ENCODE measurements at places on chromosomes 7 and 10.
A peak's percentile ranks its signal among the peaks of the same experiment; 100 is the strongest.

GRCh38 chr10:114180937-114181336 is 1.8 kb downstream of the TDRD1 start:
- no peak for DNase-seq

- no peak for DNase-seq
These were observed 364.9 kb downstream of the ANKRD30A start for GRCh38 chr10:37490266-37490665.

DNA sequence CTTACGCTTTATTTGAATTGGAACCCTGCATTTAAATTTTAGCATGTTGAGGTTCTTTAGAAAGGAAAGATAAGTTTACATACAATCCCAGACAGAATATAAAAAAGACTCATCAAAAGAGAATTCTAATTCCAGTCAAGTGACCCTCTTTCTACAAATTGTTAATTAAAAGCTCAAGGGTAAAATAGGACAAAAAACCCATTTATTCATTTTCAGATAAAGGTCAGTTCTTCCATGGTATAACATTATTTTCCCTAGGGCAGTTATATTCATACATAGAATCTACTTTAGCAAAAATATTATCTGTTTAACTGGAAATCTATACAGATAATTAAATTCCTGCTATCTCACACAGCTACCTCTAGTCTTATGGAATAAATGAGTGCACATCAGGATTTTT is 137.5 kb upstream of the LAMB4 start:
- no peak for DNase-seq

- no peak for DNase-seq
These were observed 230.8 kb upstream of the FERD3L start for GRCh38 chr7:19375976-19376375.

- no peak for DNase-seq
These were observed 142.2 kb upstream of the TMEM196 start for GRCh38 chr7:19915596-19915995.

GRCh38 chr7:129017933-129018538 is 36.9 kb downstream of the TNPO3 start:
- DNase-seq, result no peak

DNA sequence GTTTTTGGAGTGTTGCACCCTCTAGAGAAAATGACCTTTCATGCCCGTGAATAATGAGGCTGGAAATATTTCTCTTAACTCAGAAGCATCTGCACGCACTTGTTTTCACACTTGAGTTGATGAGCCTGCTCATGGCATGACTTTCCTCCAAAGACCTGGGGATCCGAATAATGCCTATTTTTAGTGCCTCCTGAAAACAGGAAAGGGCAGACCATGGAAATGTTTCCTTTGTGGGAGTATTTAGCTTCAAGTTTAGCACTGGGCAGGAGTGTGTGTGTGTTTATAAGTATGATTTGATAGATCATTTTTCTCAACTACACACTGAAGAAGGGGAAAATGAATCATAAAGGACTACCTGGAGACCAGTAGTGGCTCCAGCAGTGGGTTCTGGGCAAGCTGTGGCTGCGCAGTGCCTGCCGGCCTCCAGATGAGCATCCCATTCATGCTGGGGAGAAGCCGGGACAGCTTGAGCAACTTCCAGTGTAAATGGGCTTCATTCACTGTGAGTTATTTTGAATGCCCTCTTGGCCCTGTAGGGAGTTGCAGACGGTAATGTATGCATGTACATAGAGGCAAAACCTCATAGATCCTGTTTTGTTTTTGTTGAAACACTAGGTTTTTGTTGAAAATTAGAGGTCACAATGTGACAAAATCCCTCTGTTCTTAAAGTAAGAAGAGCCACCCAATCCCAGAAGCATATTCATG is 117.8 kb upstream of the INSYN2A start:
- DNase-seq, result no peak

- DNase-seq, result no peak
These were observed 392.4 kb upstream of the LRRN3 start for GRCh38 chr7:110698576-110698975.

GRCh38 chr7:17560516-17560915 is 262.1 kb downstream of the AHR start:
- DNase-seq, result no peak

GRCh38 chr10:30396293-30396692 is 37.7 kb upstream of the MAP3K8 start:
- DNase-seq, result no peak

DNA sequence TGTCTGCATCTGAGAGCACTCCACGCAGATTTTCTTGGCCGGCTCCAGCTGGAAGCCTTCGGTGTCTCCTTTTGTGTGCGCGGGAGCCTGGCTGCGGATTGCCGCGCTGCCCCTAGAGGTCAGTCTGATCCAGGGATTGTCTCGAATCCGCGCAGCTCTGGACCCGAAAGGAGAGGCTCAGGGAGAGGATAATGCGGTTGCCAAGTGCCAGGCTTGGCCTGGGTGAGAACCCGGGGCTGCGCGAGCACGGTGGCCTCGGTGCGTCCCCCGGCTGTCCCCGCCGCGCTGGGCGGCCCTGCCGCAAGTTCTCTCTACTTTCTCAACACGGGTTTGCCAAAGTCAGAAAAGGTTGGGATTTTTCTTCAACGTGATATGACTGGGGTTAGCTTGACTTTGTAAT is 140.9 kb downstream of the ADCYAP1R1 start:
- DNase-seq, result no peak

DNA sequence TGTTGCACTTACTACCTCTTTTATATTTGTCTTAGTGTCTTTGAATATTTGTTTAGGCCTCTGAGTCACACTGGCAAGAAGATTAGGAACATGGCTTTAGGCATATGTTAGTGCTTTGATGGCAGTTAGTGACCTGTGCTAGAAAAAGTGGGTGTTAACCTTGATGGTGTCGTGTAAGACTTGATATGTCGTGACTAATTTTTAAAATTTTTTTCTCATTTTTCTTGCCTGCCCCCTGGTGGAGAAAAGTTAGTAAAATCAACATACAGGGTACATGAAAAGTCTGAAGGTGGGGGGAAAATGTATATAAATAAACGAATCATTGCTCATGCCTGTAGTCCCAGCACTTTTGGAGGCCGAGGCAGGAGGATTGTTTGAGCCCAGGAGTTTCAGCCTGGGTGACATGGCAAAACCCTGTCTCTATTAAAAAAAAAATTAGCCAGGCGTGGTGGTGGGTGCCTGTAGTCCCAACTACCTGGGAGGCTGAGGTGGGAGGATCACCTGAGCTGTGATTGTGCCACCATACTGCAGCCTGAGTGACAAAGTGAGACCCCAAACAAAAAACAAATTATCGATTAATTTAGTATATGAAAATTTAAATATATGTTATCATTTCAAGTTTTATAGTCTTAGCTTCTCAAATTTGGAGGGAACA is 44.6 kb downstream of the TAX1BP1 start:
- peak; percentile 52 for DNase-seq

- DNase-seq, result no peak
These were observed 506.5 kb downstream of the TCERG1L start for GRCh38 chr10:130804778-130805634.

GRCh38 chr10:122555442-122555841 is 5.1 kb upstream of the DMBT1 start:
- no peak for DNase-seq

GRCh38 chr7:87494454-87494853 is 19.0 kb upstream of the ABCB4 start:
- DNase-seq, result no peak

- no peak for DNase-seq
These were observed 2.5 kb downstream of the LSM8 start for GRCh38 chr7:118186501-118186900.

DNA sequence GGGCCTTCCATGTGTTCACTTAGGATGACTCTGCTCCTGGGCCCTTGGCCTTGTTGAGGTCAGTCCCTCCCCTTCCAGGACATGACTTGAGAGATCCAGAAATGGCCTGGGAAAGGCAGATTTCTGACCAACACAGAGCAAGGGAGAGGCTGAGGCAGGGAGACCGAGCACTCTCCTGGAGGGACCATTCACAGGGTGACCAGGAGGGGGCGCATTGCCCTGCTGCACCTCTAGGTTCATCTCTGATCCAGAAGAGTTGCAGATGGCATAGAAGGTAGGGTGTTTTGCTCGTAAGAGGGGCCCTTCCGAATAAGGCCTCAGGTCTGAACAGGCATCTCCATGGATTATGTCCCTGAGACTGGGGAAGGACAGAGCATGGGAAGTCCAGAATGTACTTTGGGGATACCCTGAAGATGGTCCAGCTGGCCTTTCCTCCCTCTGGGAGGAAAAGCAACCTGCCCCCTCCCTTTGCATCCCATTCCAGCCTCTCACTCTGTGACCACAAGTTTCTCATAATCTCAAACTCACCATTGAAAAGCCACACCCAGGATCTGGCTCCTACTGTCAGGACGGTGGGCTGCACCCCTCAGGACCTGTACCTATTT is 6.6 kb downstream of the DMBT1 start:
- DNase-seq, result no peak

- no peak for DNase-seq
These were observed 105.3 kb downstream of the NPTX2 start for GRCh38 chr7:98722402-98722801.

GRCh38 chr10:96107623-96108038 is 22.5 kb upstream of the ZNF518A start:
- no peak for DNase-seq

GRCh38 chr7:55018361-55019190 is at the start of gene EGFR:
TSS of gene EGFR (plus strand) at chr7:55019017. CDS start at chr7:55019278, 261 bp downstream.
- no peak for DNase-seq

DNA sequence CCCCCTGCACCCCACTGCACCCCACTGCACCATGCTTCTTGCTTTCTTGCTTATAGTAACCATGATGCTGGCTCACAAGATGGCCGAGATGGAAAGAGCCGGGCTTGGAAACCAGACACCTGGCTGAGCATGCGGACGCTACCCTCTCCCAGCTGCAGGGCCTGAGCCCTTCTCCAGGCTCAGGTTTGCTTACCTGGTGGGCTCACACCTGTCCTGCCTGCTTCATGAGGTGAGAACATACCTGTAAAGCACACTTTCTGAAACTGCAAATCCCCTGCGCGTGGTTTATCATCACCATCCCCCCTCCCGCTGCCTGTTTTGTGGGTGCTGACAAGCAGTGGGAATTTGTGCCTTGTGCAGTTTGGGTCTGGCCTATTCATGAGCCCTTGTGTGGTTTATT is 302.7 kb downstream of the GLRX3 start:
- no peak for DNase-seq

DNA sequence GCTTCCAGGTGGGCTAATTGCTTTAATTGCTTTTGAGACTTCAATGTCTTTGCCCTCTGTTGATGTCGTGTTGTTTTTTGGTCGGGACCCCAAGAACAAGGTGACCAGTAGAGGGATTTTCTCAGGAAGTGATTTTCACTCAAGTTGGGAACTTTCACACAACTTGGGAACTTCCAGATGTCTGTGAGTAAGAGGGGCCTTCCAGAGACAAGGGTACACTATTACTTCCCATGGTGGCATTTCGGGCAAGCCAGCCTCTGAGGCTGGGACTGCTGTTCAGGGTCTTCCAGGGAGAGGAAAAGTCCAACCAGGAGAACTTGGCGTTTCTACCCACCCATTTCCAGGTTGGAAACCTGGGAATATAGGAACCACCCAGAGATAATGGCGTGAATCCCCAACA is 170.0 kb upstream of the CDCA7L start:
- no peak for DNase-seq

- DNase-seq, result no peak
These were observed 478.1 kb upstream of the NRP1 start for GRCh38 chr10:33812586-33812985.

DNA sequence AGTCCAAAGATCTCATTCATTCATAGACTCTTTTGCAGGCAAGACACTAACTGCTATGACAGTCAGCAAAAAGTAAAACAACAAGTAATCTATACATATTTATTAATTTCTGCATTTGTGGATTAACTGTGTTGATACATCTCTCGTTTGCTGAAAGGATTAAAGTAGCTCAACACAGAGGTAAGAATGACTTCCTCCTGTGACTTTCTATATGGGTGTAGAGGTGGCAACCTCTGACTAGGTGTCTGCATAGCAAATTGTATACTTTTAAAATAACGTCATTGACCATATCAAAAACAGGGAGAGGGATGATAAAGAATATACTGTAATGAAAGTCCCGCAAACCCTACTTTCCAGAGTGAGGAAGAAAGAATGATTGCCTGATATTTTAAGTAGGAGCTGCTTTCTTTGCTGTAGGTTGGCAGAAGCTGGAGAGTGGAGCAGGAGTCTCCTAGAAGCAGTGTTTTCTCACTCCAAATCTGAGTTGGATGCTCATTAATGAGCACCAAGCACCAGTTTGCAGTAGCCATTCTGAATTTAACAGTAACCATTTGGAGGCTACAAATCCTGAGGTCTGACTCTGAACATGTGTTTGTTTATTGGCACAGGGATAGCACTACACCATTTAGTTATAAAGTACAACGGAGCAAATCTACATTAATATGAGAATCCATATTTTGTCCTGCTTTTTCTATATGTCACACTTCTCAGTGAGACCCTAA is 9.2 kb upstream of the LRRN3 start:
- no peak for DNase-seq

DNA sequence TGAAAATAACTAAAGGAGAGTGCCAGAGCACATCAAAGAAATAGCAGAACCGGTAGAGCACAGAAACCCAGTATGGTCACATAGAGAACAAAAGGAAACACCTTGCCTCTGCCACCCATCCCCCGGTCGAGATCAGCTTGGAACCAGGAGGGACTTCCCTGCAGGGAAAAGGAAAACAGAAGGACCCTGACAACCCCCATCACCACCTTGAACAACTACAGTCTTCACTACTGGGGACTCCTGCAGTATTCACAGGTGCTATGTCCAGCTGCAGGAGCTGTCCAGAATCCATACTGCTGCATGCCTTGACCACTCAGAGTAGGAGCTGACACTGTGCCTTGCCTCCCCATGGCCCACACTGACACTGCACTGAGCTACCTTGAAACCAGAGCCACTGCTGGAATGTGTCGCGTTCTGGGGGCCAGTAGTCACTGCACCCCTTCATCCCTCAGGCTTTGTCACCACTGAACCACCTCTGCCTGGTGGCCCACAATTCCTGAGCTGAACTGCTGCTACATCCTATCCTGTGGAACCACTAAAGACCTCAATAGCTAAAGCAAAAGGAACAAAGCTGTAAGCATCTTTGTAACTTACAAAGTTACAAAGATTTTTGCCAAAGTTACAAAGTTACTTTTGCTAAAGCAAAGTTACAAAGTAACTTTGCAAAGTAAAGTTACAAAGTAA is 66.8 kb downstream of the TRIL start:
- no peak for DNase-seq

DNA sequence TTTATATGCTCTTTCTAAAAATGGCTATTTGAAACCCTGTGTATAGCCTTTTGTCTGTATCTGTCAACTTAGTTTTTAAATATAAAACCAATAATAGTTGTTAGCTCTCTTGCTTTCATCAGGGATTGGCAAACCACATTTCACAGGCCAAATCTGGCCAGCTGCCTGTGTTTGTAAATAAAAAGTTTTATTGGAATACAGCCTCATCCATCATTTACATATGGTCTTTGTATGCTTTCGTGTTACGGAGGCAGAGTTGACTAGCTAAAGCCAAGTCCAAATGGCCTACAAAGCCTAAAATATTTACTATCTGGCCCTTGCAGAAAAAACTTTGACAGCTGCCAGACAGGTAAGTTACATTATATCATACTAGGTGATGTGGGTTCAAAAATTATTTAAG is 235.0 kb downstream of the BICC1 start:
- no peak for DNase-seq

GRCh38 chr10:105925045-105925785 is 1239.3 kb downstream of the SORCS1 start:
- no peak for DNase-seq

Data from stimulated activated naive CD4-positive, alpha-beta T cell (primary cell).